ENCODE measurements at places on chromosomes 4 and X.

DNA sequence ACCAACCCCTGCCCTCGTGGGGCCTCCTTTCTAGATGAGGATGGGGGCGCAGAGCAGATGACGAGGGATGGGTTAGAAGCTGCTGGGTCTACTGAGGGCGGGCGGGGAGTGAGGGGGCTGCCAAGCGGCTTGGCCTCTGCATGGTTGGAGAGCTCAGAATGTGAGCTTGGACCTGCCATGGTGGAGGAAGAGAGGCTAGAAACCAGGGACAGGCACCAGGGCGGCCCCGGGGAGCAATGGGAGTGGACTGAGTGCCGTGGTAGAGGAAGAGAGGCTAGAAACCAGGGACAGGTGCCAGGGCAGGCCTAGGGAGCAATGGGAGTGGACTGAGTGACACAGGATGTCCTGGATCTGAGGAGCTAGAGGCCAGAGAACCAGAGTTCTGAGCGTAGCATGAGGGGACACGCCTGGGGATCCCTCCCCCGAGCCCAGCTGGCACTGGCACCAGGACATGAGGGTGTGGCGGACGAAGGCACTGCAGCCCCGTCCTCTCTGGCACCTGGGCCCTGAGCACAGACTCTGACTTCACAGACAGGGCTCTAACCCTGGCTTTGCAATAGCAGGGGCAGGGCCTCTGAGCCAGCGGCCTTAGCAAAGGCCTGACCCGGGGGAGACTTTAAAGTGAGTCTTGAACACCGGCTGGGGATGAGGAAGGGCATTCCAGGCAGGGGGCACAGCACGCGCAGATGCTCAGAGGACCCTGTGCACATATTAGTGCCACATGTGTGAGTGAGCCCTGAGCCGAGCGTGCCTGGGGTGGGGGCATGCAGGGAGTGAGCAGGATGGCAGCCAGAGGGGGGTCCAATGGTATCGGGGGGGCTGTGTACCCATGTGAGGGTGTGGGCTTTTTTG, 214.0 kb upstream of the PSAPL1 start:
- no peak for DNase-seq

DNA sequence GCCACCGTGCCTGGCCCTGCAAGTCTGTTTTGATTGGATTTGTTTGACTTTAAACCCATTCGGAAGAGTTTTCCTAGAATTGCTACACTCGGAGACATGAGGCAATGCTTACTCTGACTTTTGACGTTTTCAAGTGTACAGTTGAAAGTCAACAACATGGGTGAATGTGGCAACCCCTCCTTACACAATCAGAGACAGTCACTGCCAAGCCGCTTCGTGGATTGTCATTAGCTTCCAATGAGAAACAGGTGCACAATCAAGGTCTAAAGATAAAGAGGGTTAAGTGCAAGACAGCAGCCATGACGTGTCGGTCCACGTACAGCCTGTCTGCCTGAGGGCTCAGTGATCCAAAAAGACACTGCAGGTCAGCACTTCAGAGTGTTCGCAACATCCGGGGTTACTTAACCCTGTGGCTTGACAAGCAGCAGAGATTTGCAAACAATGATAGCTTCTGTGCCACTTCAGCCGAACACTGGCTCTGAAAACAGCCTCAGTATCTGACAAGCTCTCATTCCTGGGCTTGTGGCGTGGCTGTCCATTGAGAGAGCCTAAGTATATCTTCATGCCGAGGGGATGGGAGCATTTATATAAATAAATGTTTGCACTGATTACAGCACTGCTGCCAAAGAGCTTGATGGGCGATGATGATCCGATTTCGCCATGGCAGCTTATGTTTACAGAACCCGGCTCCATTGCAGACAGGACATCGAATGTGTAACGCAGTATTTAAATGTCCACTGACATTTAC, 180.0 kb downstream of the DHRSX start:
- DNase-seq: peak; percentile 70

DNA sequence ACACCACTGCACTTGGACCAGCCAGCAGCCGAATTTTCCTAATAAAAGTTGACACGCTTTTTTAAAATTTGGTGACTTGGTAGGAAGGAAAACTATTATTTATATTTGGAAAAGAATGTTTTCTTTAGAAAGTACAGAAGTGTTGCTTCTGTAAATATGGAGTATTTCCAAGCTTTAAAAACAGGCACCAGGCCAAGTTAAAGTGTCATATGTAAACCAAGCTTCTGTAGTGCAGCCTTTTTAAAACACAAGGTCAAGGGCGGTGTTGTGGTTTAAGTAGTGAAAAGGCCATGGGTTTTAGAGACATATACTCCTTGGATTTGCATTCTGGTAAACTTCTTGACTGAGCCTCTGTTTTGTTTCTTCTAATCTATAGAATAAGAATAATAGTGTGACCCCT, 62.7 kb downstream of the TRIM2 start:
- peak; percentile 47 for DNase-seq

DNA sequence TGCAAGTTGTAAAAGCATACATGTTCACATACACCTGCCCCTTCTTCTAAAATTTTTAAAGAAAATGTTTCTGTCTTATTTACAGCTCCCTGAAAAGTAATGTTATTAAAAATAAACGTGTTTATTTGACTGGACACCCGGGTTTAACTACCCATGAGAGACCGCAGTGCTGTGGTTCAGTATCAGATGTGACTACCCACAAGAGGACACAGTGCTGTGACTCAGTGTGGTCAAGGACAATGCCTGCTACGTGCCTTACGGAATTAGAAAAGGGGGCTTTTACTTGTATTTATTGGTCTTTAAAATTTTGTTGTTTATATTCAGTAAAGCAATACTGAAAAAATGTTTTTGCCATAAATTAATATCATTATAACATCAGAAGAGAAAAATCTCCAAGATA, 641.4 kb downstream of the TRIML1 start:
- DNase-seq: no peak

DNA sequence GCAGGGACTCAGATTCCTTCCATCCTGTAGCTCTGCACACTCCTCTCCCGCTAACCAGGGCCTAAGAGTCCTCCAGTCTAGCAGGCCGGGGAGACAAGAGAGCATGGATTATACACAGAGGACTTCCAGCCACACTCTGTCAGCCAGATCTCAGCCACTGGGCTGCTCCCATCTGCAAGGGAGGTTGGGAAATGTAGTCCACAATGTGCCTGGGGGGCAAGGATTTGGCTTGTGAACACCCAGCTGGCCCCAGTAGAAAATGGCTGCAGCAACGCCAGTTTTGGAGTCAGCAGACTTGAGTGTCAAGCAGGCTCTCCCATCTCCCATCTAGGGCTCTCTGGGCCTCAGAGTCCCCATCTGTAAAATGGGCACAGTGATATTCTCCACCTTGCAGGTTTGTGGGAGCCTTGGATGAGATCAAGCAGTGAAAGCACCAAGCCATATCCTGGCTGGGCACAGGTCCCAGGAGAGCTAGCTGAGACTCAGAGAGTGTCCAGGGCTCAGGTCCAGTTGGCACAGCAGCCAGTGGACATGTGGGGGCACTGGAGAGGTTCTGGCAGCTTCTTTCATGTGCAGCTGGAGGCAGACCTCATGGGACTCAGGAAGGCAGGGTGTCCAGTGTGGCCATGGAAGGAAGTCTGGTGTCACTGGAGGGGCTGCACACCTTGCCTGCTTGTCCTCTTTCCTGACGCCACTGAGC, 14.6 kb downstream of the PSAPL1 start:
- DNase-seq: peak; percentile 92

Measured in thyroid gland (tissue), 4 donors.